ENCODE measurements at places on chromosomes 11 and 22.

DNA sequence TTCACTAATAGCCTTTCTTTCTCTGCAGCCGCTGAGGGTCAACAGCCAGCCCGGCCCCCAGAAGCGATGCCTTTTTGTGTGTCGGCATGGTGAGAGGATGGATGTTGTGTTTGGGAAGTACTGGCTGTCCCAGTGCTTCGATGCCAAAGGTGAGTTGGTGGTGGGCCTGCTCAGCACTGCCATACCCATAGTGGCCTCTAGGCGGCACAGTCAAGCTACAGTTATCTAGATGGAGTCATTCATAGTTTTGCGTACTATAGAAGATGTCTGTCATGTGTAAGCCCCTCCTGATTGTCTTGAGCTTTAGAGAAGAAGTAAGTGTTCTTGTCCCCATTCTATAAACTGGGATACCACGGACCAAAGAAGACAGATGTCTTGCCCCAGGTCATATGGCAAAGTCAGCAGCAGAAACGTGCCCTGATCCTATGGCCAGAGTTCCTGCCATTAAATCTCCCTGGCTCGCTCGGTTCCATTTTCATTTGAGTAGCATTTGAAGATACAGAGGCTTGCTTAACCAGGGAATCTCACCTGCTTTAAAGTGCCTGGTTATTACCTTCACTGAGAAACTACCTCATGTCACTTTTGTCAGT is 42.1 kb upstream of the CRTAM start:
- peak; percentile 71 for DNase-seq

DNA sequence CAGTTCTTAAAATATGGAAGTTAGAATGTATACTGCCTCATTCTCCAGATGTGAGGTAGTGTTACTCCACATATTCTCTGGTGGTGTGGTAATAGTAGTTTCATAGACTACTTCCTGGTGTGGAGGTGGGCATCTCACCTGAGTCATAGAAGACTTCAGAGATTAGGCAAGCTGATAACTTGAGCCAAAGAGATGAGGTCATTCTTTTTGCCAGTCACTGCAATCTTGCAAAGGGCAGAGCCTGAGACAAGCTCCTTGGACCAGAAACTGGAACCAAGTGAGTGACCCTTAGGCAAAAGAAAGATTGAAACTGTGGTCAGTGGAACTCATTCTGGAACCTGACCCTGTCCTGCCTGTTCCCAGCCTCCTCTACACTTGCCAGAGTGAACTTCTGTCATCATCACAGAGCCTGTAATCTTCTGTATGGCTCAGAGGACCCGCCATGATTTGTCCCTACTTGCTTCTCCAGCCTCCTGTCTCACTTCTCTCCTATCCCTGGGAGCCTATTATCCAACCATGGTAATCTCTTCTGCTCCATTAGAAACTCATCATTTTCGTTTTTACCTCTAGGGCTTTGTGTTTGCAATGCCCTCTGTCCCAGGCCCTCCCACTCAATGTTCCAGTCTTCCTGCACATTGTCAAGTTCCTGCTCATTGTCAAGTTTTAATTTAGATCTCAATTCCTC is 10.6 kb upstream of the CCDC83 start:
- DNase-seq = no peak

GRCh38 chr11:131910523-131911387 is 540.3 kb downstream of the NTM start:
- DNase-seq = peak; percentile 57

DNA sequence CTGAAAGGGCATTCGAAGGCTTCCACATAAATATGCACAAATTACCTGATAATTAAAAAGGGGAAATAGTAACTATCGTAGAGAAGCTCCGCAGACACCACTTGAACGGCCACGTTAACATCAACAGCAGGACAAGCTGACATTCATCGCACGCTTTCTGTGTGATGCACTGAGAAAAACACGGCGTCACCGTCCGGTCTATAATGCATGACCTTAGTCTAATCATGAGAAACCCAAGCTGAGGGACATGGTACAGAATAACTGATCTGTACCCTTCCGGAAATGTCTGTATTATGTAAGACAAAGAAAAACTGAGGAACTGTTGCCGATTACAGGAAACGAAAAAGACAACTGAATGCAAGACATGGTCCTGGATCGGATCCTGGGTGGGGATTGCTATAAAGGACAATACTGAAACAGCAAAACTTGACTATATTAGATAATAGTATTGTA is 678 bp upstream of the RANGAP1 start:
- DNase-seq = peak; percentile 14

GRCh38 chr11:94152678-94153065 is 24.0 kb downstream of the PANX1 start:
- DNase-seq = no peak

DNA sequence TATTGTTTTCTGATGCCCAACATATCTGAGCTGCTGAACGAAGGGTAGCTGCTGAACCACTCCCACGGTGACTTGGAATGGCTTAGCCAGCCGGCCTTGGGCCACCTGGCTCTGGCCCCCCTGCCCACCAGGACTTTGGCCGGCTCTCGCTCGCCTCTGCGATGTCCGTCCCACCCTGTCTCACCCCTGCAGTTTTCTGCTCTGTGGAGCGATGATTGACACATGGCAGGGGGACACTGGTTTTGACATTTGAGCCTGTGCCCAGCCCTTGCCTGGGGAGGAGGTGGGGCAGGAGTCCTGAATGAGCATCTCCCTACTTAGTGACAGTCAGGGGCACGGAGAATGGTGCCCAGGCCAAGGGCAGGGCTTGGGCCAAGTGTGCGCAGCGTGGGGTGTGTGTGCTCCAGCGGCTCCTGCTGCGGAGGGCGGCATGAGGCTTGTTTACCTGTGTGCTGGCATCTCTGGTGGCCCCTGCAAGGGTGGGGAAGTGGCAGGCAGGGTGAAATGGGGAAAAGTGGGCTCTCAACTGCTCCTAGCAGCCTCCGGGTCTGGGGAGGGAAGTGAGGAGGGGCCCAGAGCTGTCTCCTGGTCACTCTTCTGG is 15.7 kb upstream of the CDKN1C start:
- DNase-seq = no peak

Data from endothelial cell (in vitro differentiated cells).